ENCODE measurements at places on chromosomes 7 and 10.

- DNase-seq: no peak
These were observed 62.9 kb downstream of the SCRN1 start for GRCh38 chr7:29926741-29927140.

DNA sequence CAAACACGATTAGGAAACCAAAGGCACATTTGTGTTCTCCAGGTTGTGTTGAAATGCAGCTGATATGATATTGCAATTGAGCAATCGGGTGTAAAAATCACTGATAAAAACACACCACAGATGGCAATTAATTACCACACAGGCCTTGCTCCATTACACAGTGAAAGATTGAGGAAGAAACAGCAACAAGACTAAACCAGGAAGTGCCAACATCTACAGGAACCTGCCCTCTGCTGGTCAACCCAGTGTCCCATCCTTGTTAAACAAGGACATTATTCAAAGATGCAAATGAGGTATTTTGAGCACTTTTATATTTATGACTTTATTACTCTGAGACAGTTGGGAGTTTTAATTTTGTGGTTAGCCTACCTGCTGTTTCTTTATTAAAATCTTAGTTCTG is 765.6 kb upstream of the GHITM start:
- DNase-seq: no peak

DNA sequence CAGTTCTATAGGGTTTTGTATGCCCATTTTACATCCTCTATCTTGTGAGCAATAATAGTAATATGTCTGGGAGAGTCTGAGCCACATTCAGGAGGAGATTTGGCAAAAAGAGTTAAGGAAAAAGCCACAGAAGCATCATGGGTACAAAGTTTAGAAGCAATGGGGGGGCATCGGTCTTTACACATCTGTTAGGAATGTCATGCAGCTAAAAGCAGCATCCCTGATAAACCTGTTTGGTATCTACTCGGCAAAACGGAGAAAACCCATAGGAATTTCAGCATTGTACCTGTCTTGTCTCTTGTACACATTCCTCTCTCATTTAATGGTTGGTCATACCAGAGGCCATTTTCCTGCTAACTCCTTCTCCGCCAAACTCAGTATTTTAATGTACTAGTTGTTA is 12.5 kb upstream of the HERPUD2 start:
- no peak for DNase-seq

GRCh38 chr10:87983716-87984115 is 120.3 kb downstream of the PTEN start:
- DNase-seq: no peak

DNA sequence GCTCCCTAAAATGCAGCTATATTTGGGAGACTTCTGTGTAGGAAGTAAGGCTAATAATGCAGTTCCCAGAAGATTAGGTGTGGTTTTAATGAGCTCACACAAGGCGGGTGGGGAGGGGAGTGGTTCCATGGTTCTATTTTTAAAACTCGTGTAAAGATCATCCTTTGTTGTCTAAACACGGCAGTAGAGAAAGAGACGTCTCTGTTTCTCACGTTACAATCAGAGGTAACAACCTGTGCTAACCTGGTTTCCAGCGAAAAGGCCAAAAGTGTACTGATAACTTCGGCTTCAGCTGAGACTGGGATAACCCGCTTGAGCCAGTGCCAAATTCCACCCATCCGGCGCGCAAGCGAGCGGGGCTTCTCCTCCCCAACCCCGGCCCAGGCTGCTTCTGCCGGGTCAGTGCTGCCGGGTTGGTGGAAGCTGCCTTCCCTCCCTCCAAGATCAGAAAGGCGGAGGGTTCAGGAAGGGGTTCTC is 2.5 kb upstream of the MAP3K8 start:
- DNase-seq: no peak

DNA sequence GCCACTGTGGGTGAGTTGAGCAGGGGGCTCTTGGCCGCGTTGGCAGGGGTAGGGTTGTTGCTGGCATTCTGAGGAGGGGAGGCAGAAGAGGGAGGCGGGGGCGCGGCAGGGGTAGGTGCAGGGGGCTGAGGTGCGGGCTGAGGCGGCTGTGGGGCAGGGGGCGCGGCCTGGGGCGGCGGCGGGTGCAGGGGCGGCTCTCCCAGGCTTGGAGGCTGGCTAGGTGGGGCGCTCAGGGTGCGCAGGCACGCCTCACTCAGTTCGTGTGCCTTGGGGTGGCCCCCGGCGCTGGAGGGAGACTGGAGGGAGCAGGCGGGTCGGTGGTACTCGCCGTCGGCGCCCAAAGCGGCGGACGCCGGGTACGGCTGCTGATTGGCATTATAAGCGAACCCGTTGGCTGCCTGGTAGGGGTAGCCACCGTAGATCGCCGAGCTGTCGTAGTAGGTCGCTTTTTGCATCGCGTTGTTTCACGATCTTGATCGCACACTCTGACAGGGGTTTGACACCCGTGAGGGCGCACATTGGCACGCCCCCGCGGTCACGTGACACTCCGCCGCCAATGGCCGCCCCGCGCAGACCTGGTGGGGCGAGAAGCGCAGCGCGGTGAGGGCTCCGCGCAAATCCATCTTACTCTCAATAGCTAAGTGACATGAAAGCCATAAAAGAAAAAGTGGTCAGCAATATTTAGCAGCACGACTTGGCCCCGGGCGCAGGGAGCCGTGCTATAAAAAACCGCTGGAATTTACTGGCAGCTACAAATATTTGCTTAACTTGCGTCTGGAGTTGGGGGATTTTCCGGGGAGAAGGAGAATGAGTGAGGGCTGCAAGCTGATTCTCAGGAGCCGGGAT is 7.9 kb upstream of the HOXA2 start:
- no peak for DNase-seq

DNA sequence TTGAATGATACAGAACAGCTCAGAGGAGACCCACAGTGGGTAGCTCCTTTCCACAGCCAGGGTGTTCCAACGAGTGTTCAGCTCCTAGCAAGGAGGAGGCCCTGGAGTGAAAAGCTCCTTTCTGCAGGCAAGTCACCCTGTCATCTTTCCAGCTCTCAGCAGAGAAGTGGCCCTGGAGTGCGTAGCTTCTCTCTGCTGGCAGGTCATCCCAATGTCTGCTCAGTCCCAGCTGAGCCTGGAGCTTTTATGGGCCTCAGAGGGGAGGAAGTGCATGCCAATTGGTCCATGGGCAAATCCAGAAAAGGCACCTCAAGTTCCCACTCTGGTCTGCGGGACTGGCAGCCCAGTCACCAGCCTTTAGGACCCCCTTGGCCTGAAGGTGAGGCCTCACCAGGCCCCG is 30.8 kb upstream of the ZMYND11 start:
- DNase-seq: no peak

DNA sequence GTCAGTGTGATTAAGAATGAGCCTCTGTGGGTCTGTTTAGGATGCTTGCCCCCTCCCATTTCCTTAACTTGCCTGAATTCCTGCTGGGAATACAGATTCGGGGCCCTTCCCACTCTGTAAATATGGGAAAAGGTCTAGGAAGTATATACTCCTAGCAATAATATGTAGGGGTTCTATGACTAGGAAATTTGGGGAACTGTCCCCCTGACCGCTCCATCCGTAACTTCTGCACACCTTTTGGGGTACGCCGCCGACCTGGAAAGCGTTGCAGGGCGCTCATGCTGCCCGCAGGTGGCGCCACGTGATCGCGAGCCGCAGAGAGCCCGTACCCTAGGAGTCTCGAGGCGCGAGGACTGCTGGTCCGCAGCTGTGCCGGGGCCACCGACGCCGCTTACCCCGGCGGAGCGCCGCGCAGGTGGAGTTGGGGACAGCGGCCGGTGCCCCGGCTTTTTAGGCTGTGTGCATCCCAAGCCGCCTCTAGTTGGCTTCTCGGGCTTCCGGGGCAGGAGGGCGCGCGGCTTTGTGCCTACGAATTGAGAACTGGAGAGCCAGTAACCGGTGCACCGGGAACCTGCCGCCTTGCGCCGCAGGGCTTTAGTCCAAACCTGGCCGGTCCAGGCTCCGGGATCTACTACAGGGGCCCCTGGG is 656 bp upstream of the CNNM2 start:
- DNase-seq: peak; percentile 87

DNA sequence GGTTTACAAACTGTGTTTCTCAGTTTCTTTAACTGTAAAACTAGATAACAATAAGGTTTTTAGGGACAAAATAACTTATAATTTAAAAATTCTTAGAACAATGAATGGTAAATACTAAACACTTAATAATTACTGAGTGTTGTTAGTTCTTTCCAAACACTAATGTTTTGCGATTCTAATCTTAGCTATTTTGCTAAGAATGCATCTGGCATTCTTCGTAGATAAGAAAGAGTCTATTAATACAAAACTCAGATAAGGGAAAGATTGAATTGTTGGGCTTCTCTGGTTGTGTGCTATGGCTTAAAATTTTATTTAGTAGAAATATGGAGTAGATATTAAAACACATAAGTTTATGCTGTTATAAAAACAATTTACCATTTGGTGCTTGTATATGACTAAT is 45.4 kb downstream of the TMEM229A start:
- DNase-seq: no peak

DNA sequence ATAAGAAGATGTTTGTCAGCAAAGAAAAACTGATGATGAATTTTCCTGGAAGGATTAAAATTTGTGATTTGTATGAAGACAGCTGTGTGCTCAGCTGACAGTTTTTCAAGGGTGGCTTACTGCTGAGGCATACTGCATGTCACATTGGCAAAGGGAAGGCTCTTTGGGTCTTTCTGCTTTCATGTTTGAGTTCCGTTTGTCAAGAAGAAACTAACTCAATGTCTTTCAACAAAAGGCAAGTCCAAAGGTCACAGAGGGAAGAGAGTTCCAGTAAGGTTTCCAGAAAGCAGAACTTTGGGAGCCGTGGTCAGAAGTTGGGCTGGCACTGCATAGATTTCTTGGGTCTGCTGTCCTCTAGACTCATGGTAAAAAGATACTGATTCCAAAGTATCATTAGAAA is 16.9 kb downstream of the DYDC2 start:
- no peak for DNase-seq

GRCh38 chr10:96313344-96313743 is 9.1 kb downstream of the DNTT start:
- no peak for DNase-seq

- no peak for DNase-seq
These were observed 818 bp downstream of the DLD start for GRCh38 chr7:107891636-107892366.

- DNase-seq: no peak
These were observed 17.5 kb upstream of the TRUB1 start for GRCh38 chr10:114920459-114920858.

- DNase-seq: peak; percentile 73
These were observed 47.3 kb downstream of the LRRN3 start for GRCh38 chr7:111138193-111138569.

GRCh38 chr7:156158213-156158612 is 345.9 kb upstream of the SHH start:
- DNase-seq: no peak

DNA sequence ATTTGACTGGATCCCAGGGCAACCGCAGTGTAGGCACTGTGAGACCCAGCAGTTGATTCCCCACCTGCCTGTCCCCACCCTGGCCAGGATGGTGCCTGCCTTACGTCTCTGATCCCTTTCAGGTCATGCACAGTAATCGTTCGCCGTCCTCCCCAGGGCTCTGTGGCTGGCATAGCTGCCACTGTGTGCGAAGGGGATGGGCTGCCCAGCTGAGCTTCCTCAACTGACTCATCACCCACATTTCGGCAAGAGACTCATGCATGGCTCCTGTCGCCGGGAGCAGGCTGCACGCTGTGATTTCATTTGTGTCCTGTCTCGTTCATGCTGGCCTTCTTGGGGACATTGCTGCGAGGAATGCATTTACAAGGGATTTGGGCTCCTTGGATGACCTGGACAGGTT is 252.4 kb downstream of the KLF6 start:
- DNase-seq: no peak

- peak; percentile 50 for DNase-seq
These were observed 302.9 kb upstream of the PODXL start for GRCh38 chr7:131859147-131859821.

DNA sequence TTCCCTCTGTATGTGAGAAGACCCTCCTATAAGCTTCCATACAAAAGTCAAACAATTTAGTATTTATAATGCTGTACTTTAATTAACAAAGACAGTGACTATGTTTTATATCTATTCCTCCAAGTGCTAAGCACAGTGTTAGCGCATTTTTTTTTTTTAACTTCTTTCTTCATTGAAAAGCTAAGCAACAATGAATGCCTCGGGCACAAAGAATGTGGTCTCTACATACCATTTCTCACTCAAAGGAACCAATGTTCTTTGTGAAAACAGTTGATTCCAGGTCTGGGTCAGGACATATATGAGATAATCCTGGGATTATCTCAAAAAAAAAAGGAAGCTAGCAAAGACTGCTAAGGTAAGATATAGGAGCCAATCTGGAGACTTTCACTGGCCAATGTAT is 26.2 kb upstream of the REEP3 start:
- DNase-seq: no peak

DNA sequence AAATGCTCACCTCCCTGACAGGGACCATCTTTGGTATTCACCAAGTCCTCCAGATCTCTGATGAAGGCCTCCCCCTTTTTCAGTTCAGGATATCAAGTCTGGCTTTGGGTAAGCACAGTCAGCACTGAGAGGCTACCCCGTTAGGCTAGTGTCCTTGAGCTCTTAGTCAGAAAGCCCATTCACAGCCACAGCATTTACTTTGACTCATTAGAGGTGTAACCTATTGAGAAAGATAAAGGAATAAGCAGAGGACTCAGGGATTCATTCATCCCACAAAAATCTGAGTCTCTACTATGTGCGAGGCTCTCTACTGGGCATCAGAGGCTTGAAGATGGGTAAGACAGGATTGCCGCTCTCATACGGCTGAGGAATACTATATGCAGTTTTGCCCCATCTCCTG is 14.0 kb upstream of the RAMP3 start:
- no peak for DNase-seq

- no peak for DNase-seq
These were observed 32.2 kb downstream of the FRMPD2 start for GRCh38 chr10:48242171-48242904.

GRCh38 chr10:124798364-124798763 is 3.3 kb upstream of the ABRAXAS2 start:
- no peak for DNase-seq

DNA sequence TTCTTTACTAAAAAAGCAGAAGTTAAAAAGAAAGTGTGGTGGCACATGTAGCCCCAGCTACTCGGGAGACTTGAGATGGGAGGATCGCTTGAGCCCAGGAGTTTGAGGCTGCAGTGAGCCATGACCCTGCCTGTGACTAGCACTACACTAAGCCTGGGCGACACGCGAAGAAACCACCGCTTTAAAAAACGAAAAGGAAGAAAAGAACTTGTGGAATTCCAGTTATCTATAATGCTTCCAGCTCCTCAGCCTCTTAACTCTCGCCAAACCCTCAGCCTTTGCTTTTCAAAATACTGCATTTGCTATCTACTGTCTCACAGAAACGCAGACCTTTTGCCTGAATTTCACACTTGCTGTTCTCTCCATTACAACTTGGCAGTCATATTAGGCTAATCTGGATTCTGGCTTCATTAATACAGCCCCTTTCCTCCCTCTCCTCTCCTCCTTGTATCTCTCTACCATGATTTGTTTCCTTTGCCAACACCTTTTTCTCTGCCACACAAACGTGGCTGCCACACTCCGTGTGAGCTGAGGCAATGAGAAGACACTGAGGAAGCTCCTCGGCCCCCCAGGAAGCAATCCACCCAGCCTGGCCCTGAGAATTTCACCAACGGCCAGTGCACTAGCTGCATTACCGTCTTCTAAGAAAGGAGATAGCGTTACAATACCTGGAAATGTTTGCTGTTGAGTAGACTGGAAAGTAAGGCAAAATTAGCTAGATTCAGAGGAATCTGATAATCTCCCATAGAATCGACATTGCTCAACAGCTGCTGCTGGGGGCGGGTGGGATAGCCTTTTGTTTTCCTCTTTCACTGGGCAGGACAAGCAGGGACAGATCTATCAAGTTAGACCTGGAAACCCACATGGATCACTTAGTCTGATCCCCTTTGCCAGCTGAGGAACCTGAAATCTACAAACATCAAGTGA is 37.2 kb downstream of the CALML5 start:
- DNase-seq: no peak

GRCh38 chr7:87345962-87346371 is 503 bp downstream of the CROT start:
- DNase-seq: no peak
